ENCODE measurements at places on chromosomes 1 and 21.

DNA sequence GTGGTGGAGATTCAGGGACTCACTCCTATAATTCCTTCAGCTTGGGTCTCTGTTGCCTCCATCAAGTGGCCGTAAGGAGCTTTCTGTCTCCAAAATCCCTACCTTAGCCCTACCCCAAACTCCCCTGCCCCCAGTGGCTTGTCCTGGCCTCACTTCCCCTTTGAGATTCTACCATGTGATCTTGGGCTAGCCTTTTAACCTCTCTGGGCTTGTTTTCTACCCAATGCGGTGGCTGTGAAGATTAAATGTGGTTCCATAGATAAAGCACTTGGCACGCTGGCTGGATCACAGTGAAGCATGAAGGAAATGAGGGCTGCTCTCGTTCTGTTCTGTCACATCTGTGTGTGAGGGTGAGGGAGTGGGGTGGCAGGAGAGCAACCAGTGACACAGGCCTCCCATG lies 43.6 kb downstream of the FAAH start:
- DNase-seq, result peak; percentile 75

DNA sequence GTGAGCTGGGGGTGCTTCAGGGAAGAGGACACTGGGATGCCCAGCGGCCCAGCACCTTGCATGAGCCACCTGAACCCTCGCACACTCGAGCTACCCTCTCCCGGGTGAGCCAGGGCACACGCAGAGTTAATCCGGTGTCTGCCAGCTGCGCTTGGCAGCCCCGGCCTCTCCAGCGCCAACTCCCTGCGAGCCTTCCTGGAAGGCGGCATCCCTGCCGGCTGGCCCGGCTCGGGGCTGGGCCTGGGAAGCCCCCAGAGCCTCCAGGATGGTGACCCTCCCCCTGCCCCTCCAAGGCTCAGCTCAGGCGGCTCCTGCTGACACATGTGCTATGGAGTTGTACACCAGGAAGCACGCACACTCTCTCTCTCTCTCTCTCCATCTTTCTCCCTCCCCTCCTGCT lies 48.7 kb downstream of the RAP1GAP start:
- DNase-seq, result no peak

DNA sequence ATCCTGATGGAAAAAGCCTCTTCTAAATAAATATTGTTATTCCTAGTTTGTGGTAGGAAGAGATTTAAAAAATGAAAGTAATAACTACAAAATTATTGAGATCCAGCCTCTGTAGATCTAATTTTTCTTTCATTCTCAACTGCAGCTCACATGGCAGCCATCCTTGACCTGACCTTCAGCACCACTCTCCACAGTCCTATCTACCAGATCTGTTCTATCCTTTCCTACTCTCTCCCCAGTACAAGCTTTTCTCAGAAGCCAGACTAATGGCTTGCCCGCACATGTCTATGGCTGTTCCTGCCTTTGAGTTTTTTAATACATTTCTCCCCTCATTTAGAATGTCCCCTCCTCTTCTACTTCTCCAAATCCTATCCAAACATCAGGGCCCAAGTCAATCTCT lies 51.5 kb downstream of the MACO1 start:
- DNase-seq, result no peak

DNA sequence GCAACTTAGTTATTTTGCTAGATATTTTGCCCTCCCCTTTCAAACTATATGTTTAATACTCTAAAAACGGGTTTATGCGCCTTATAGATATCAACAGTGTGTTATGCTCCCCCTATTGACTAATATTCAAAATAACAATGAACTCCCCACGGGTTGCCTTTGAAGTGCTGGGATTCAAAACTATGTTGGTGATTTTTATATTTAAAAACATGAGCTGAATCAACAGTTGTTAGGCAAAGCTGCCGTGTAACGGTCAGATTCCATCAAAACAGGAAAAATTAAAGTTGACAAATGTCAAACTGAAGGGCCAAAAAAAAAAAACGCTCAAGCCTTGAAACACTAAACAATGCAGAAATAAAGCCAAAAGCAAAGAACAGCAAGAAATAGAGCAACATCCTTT lies 2.5 kb downstream of the TGFBR3 start:
- DNase-seq, result no peak

DNA sequence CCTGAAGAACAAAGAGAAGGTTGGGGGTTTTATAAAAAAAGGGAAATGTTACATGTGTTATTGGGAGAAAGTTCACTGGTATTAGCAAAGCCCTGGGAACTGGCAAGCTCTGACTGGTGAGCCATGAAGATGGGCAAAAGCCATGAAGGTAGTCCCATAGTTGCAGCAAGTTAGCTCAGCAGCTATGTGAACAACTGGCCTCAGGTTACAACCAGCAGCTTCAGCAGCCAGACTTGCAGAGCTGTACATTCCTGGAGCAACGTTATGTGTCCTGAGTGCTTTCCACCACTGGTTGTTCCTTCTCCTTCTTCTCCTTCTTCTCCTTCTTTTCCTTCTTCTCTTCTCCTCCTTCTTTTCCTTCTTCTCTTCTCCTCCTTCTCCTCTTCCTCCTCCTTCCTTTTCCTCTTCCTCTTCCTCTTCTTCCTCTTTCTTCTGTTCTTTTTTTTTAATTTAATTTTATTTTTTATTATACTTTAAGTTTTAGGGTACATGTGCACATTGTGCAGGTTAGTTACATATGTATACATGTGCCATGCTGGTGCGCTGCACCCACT lies 56.1 kb upstream of the TLR5 start:
- no peak for DNase-seq

DNA sequence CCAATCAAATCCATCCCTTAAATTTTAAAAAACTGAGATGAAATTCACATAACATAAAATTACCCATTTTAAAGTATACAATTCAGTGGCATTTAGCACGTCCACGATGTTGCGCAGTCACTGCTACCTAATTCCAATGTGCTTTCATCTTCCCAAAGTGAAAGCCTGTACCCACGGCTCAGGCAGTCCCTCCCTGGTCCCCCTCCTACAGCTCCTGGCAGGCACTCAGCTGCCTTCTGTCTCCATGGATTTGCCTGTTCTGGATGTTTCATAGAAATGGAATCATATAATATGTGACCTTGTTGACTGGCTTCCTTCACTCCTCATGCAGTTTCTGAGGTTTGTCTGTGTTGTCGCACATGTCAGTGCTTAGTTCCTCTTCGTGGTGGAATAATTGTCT lies 386.3 kb downstream of the CAMTA1 start:
- DNase-seq, result no peak

- no peak for DNase-seq
Observed at GRCh38 chr1:89725011-89725370, 92.1 kb downstream of the LRRC8C start.

GRCh38 chr1:88961647-88962275 lies 30.7 kb downstream of the KYAT3 start:
- no peak for DNase-seq

- DNase-seq, result no peak
Observed at GRCh38 chr1:239478069-239478468, 91.7 kb downstream of the CHRM3 start.

DNA sequence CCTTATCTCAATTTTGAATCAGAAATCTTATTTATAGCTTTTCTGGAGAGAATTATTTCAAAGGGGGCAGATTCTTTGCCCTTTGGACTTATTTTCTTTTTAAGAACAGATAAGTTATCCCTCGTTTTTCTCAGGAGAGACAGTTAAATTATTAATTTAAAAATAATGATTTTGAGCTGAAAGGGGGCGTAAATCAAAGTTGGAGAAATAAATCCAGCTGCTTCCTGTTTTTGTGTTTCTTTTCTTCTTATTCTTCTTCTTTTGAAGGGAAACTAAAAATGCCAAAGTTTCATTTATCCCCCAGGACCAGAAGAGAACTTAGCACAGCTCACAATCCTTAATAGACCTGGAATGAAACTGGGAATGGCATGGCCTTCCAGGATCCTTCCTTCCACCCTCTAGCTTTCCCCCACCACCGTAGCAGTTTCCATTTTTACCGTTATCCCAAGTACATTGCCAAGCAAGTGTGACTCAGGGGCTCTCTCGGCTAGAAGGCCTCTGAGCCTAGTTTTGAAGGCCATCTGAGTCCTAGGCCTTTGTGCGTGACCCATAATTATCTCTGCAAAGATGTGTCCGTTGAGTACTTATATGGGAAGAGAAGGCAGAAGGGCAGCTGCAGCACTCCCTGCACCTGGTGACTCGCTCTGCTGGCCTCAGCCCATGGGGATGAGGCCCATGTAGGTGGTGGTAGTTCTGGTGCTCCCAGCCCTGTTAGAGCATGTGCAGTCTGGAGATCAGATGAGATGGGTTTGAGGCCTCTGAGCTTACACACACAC lies 181.7 kb downstream of the ROR1 start:
- no peak for DNase-seq

DNA sequence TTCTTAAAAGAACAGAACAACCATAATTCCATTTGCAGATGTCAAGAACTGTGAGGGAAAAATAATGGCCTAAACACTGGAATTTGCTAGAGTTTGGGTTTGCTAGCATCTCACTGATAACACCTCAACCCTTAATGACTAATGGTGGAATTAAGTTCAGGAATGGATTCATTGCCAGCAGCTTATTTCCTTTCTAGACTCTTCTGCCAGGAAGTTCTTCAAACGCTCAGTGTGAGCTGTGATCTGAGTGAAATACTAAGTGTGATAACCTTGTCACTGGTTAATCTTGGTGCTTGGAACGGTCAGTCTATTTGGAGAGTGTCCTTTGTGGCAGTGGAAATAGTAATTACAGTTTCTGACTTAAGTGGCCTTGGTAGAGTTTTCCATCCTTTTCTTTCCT lies 21.6 kb upstream of the PLEKHM2 start:
- DNase-seq, result no peak

DNA sequence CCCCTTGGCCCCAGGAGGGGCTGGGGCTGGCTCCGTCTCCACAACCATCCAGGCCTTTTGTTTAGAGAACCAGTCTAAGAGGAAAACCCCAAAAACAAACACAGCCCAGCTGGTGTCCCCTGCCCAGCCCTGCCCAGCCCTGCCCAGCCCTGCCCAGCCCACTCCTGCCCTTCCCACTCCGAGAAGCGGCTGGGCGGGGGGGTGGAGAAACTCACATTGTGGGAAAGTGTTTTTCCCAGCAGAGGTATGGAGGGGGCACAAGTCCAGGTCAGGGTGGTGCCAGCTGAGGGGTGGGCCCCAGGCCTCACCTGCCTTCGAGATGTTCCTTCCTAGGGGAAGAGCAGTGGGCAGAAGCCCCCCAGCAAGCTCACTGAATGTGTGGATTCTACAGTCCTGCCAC lies 10.0 kb upstream of the FAM131C start:
- DNase-seq, result no peak

DNA sequence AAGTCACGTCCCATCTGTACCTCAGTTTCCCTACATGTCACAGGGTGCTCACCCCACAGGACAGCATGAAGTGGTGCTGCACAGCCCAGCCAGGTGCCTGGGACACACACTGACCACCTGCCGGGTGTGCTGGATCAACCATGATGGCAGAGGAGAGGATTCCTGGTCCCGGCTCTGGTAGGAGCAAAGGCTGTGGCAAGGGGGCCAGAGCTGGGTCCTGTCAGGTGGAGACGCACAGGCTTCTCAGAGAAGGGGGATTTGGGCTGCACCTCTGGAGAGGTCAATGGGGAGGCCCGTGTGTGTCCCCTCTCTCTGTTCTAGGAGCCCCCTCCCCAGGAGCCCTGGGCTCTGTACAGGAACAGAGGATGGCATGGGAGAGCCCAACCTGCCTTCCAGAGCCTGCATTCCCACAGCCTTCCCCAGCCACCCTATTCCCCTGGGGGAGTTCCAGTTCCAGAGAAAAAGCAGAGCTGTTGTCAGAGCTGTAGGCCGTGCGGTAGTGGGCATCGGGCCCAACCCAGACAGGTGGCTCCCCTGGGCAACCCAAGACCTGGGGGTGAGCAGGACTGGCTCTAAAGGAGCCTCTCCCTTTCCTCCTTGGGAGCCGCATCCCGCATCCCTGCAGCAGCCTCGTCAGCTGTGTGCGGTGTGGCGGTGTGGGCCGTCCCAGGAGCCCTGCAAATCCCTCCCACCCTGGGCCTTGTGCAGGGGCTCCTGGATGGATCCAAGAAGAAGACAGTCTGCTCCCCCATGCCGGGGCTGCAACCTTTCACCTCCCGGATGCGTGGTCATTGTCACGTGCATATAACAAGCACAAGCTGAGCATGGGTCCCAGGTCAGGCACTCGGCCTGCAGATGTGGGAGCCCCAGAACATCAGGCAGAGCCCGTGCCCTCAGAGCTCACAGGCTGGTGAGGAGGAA lies 2.9 kb upstream of the TFF3 start:
- DNase-seq, result no peak

- peak; percentile 32 for DNase-seq
Observed at GRCh38 chr21:37711836-37712568, 204.3 kb downstream of the KCNJ6 start.

GRCh38 chr1:207342332-207342731 lies 20.9 kb downstream of the CD55 start:
- DNase-seq, result no peak

DNA sequence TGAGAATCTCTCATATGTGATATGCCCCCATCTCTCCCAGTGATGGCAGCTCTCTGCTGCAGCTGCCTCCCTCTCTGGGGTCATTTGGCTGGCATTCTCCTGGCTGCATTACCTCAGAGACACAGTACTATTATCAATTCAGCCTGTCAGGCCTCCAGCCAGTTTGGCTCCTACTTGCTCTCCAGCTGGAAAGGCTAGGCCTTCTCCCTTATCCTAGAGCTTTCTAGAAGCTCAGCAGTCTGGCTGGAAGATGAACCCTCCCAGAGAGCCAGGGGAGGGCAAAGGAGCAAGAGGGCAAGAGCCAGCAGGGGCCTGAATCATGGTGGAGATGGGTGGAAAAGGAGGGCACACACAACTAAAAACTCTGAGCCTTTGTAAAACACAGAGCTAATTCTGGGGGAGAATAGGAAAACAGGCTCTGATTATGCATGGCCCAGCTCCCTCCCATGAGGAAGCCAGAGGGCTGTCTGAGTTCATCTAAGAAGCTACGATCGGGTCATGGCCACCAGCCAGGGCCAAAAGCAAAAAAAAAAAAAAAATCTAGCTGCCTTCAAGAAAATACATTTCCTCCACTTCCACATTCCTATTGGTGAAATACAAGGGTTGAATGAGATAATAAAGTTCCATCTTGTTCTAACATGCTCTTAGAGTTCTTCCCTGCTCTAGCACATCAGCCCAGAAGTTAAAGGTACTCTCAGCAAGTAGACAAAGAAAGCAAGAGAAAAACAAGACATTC lies 8.8 kb downstream of the LAMB3 start:
- no peak for DNase-seq

- DNase-seq, result no peak
Observed at GRCh38 chr1:30616759-30617158, 106.6 kb downstream of the MATN1 start.

GRCh38 chr21:33021150-33021549 lies 4.6 kb upstream of the OLIG2 start:
- no peak for DNase-seq

DNA sequence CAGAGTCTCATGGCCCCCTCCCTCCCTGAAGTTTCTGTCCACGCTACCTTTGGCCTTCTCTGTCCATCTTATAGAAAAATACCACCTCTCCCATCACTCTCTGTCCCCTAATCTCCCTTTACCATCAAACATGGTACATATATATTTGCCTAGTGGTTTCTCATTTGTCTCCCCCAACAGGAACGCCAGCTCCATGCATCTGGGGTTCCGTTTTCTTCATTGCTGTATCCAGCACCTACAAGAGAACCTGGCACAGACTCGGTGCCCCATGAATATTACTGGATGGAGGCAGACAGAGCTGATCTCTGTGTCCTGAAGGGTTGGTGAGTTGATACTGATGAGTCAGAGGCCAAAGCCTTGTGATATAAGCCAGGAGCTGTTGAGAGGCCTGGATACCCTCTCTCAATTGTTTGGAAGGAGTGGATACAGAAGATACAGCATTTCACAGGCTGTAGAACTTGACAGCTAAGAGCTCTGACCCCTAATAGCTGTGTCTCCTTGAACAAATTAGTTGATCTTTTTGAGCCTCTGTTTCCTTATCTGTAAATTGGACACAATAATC lies 21.9 kb downstream of the HEYL start:
- DNase-seq, result no peak

GRCh38 chr21:37771181-37771580 lies 145.1 kb downstream of the KCNJ6 start:
- no peak for DNase-seq
